ENCODE measurements at places on chromosomes 2 and 18.
A peak's percentile ranks its signal among the peaks of the same experiment; 100 is the strongest.

GRCh38 chr2:235938611-235939010 lies 229.6 kb downstream of the GBX2 start:
- no peak for DNase-seq

- no peak for DNase-seq
These were observed 77.5 kb downstream of the GFPT1 start for GRCh38 chr2:69309351-69310110.

DNA sequence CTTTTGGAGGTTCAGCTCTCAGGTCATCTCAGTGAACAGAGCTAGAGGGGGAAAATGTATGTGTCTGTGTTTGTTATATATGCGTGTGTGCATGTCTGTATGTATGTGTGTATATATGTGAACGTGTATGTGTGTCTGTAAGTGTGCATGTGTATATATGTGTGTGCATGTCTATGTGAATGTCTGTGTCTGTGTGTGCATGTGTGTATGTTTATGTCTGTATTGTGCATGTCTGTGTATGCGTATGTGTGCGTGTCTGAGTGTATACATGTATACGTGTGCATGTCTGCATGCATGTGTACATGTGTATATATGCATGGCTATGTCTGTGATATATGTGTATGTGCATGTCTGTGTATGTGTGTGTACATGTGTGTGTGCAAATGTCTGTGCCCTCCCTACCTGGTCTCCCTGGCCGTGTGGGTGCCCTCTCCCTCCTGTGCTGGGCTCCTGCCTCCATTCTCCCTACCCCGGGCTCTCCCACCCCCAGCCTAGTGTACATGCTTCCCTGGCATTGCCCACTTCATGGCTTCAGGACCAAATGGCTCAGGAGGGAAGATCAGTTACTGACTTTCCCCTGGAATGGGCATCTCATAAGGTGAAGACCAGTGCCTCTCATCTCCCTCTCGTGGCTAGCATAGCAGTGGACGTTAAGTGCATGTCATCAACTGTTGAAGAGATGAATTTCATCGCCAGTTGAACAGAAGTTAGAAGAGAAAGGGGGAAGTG lies 49.9 kb downstream of the TRAF3IP1 start:
- no peak for DNase-seq

- DNase-seq, result no peak
These were observed 465.6 kb downstream of the SOCS6 start for GRCh38 chr18:70754486-70754885.

- DNase-seq, result peak; percentile 24
These were observed 25.8 kb downstream of the CREG2 start for GRCh38 chr2:101361522-101361921.

- peak; percentile 4 for DNase-seq
These were observed 316.8 kb upstream of the KCNH7 start for GRCh38 chr2:163155279-163155883.

- DNase-seq, result no peak
These were observed 57.0 kb downstream of the ANKMY1 start for GRCh38 chr2:240500561-240501423.

DNA sequence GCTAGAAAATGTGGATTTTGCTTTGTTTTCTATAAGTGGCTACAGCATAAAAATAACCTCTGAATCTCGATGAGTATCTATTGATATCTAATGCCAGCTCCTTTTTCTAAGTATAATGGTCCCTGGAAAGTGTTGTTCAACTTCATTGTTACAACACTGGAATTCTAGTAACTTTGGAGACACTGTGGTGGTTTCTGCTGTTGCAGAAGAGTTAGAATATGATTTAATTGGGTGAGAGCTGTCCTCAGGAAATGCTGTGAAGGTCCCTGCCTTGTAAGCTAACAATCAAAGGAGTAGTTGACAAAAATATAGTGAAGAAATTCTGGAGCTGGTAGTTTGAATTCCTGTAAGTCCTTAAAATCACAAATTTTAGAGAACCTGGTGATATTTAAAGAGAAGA lies 62.1 kb downstream of the C18orf63 start:
- DNase-seq, result no peak

- DNase-seq, result no peak
These were observed at the start of gene CYP26B1 for GRCh38 chr2:72147303-72147971. Gene CYP26B1, minus strand, starts transcription at chr2:72147862. Its CDS starts 28 bp downstream, at chr2:72147834.

Measured in GM12864 (cell line).